ENCODE measurements at places on chromosomes 12 and 14. TPM values are rescaled to one million over a fixed set of nuclear protein-coding genes. Genes with fewer than 3 reads are reported as not detected.

The PLBD1 gene
- total RNA-seq: 6.1 TPM

The KCNH3 gene
- total RNA-seq: 1.5 TPM

The GALNT8 gene
- total RNA-seq: not detected

The DBX2 gene
- total RNA-seq: not detected

The OR4E2 gene
- not detected for total RNA-seq

The TDRD9 gene
- 0.04 TPM for total RNA-seq

The HRK gene
- 0.86 TPM for total RNA-seq

Measured in A549 treated with ZK216348 at 1 μM for 4 hours (cell line).